ENCODE measurements at places on chromosomes 13 and 19.

DNA sequence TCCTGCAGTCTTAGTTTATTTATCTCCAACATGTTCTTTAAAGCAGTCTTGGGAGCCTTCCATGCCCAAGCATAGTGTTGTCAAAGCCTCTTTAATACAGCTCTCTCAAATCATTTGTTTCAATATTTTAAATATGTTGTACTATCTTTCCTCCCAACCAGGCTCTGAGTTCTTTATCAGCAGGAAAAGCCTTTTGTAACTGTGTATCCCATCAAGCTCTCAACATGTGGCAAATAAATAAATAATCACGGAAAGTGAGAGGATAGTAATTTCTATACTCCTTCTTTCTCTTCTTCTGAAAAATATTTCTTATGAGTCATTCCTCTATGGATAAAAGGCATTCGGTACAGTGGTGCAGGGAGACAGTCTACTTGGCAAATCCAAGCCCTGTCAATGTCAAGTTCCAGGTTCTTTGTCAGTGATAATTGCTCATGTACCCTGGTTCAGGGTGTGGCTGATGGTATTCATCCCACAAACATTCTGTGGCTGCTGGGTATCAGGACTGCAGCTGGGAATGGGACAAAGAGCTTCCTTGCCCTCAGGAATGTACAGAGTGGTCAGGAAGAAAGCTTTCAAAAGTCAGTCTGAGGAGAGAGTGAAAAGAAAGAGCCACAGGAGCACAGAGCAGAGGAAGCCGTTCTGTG, 384.3 kb downstream of the EFNB2 start:
- no peak for DNase-seq
- H3K4me3 ChIP-seq = no peak overlapping the region
- H3K27ac ChIP-seq = no peak overlapping the region
- no peaks in the 10 kb centered on the region for H3K36me3 ChIP-seq
- no peaks in the 10 kb centered on the region for H3K27me3 ChIP-seq

- DNase-seq = no peak
- peaks cover 6% of the 10 kb centered on the region for H3K27me3 ChIP-seq
- H3K27ac ChIP-seq = no peak overlapping the region
- H3K4me1 ChIP-seq = peaks cover 42% of the 10 kb centered on the region
These were observed 2.9 kb downstream of the ANKRD27 start for GRCh38 chr19:32671883-32672593.

DNA sequence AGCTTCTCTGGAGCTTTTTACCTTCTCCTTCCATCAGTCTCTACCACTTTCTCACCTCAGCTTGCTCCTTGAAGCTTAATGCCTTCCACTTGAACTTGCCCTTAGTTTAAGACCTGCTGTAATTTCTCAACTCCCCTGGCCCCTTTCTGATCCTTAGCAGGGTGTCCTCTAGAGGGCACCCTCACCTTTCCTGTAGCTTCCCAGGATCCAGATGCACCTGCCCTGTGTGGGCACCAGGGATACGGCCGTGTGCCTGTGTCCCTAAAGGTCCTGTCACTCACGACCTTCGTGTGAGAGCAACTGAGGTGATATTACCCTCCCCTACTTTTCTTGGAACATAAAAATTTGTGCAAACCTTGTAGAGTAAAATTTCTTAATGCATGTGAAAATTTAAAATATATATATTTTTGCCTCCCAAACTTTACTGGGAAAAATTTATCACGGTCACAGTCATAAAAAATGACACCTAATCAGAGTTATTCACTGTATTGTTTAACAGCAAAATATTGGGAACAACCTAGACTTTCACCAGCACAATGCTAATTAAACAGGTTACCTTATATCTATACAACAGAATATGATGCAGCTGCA, 46.4 kb downstream of the PSG3 start:
- no peak for DNase-seq
- no peaks in the 10 kb centered on the region for H3K4me1 ChIP-seq
- H3K27me3 ChIP-seq = peaks cover 9% of the 10 kb centered on the region
- H3K27ac ChIP-seq = no peak overlapping the region
- H3K36me3 ChIP-seq = no peaks in the 10 kb centered on the region

DNA sequence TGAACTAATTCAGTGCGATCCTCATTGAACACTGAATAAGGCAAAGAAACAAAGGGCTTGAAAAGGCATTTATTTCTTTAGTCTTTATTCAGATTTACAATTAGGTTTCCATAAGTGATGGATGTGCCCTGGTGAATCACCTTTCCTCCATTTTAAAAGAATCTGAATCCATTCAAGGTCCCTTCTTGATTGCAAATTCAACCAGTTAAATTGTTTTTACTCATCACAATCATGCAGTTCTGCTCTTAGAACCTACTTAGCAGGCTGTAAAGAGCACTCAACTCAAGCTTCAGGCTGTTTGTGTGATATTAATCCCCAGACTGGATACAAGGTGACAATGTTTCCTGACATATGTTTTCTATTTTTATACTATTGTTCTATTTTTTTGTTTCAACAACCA, 321.0 kb downstream of the TBC1D4 start:
- no peaks in the 10 kb centered on the region for H3K27me3 ChIP-seq
- DNase-seq = no peak
- H3K4me3 ChIP-seq = no peak overlapping the region
- no peaks in the 10 kb centered on the region for H3K4me1 ChIP-seq
- H3K36me3 ChIP-seq = no peaks in the 10 kb centered on the region

DNA sequence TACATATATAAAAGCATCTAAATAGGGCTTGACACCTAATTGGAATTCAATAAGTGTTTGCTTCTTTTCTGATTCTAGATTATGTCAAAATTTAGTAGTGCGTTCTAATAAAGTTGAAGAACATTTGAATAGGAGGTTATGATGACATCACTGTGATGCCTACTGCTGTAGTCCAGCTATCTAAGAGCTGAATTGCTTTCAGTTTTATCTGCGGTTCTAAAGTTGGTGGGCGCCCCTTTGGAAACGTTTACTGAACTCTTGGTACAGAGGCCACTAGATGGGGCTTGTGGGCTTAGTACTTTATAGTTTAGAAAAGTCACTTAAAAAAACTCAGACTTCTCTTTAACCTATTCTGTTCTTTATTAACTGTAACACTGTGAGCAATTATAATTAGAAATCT, 776.9 kb downstream of the GPC5 start:
- no peak for DNase-seq
- H3K4me1 ChIP-seq = no peaks in the 10 kb centered on the region
- H3K36me3 ChIP-seq = no peaks in the 10 kb centered on the region
- no peak overlapping the region for H3K27ac ChIP-seq
- no peaks in the 10 kb centered on the region for H3K27me3 ChIP-seq

DNA sequence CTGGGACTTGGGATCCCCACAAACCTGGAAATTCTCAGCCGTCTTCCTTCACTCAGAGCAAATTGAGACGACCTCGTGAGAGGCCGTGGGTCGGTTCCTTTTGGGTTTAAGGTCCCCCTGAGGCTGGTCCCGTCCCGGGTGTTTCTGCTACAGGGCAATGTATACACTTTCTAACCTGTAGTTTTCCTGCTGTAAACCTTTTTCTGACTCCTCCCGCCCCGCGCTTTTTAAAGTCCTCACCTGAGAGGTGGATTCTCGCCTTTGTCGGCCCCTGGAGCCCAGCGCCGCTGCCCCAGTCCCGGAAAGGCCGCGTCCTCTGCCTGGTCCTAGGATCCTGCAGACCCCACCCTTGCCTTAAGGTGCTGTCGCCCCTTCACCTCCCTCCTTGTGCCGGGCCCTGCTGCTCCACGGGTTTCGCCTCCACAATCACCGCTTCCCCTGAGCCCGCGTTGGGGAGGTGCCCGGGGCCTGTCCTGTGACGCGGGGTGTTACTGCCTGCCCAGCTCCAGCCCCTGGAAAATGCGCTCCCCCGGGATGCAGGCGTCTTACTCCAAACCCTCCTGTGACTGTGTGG, 391 bp downstream of the ZNF761 start:
- H3K36me3 ChIP-seq = peaks cover 59% of the 10 kb centered on the region
- no peaks in the 10 kb centered on the region for H3K27me3 ChIP-seq
- H3K27ac ChIP-seq = peak overlapping the region; percentile 81
- H3K4me3 ChIP-seq = peak overlapping the region; percentile 93
- H3K4me1 ChIP-seq = peaks cover 23% of the 10 kb centered on the region
- peak; percentile 26 for DNase-seq

GRCh38 chr13:33058776-33059327, 42.6 kb downstream of the KL start:
- DNase-seq = no peak
- no peak overlapping the region for H3K27ac ChIP-seq
- H3K4me3 ChIP-seq = no peak overlapping the region
- H3K27me3 ChIP-seq = peaks cover 1% of the 10 kb centered on the region
- no peaks in the 10 kb centered on the region for H3K4me1 ChIP-seq
- no peaks in the 10 kb centered on the region for H3K36me3 ChIP-seq
